Activated naive CD8-positive, alpha-beta T cell treated with anti-CD3 and anti-CD28 coated beads, Interleukin-2, amount 50 U/mL, for 24 hours (primary cell): ENCODE measurements at places on chromosomes 2 and 18.

- DNase-seq, result no peak
Observed at GRCh38 chr2:172819943-172820342, 84.3 kb downstream of the RAPGEF4 start.

DNA sequence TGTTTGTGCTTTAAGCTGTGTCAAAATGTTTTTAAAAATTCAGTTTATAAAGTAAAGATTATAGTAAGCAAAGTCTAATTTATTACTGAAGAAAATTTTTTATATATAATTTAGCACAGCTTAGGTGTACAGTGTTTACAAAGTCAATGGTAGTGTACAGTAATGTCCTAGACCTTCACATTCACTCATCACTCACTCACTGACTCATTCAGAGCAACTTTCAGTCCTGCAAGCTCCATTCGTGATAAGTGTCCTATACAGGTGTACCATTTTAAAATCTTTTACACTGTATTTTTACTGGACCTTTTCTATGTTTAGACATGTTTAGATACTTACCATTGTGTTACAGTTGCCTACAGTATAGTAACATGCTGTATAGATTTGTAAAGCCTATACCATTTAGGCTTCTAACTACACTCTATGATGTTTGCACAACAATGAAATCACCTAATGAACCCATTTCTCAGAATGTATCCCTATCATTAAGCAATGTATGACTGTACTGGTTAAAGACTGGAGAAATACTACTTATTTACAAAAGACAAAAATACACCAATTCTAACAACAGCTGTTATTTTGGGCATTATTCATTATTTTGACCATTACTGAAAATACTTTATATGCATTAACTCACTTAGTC, 95.1 kb downstream of the STRN start:
- no peak for DNase-seq

GRCh38 chr2:236818281-236819045, 248.8 kb downstream of the ACKR3 start:
- no peak for DNase-seq

GRCh38 chr2:153786016-153786415, 85.7 kb upstream of the GALNT13 start:
- DNase-seq, result no peak

- no peak for DNase-seq
Observed at GRCh38 chr2:28748176-28748575, 3.5 kb upstream of the PPP1CB start.

DNA sequence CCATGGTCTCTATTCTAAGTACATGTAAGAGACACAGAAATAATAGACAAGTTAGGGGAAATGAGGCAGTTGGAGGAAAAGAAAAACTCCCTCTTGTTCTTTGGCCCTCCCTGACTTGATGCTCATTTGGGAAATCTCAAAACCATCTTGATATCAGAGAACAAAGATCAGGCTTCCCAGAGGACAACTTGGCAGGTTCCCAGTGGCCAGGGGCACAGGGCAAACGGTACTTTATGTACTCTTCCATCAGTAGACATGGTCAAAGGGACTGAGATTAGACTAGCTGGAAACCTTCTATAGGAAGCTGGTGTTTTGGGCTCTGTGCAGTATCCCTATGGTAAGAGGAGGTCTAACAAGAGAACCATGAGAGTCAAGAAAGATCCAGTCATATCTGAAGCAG, 56.6 kb downstream of the NCKAP5 start:
- no peak for DNase-seq

- no peak for DNase-seq
Observed at GRCh38 chr2:2850859-2851258, 519.8 kb upstream of the MYT1L start.

- no peak for DNase-seq
Observed at GRCh38 chr2:102686479-102687439, 67.4 kb downstream of the SLC9A2 start.

- DNase-seq, result no peak
Observed at GRCh38 chr2:56571074-56571473, 387.3 kb downstream of the CCDC85A start.

DNA sequence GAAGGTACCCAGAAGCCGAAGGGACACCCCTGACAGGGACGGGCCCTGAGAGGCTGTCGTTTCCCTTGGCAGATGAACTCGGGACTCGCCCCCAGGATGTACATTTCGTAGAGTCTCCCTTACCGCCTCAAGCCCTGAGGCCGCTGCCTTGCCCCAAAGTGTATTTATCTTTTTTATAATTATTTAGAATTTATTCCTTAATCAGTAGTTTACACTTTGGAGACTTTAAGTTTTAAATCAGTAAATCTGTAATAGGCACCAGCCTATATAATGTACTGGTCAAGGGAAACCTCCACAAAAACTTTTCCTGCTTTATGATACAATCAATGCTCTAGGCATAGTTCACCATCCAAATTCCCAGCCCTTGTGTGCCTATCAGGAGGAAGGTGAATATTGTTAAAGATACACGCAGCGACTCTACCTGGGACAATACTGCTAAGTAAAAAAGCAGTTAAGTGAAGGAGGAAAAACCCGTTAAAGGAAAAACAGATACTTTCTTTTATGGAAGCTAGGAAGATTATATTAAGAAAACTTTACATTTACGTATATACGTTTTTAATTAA, 848 bp downstream of the VRK2 start:
- no peak for DNase-seq

DNA sequence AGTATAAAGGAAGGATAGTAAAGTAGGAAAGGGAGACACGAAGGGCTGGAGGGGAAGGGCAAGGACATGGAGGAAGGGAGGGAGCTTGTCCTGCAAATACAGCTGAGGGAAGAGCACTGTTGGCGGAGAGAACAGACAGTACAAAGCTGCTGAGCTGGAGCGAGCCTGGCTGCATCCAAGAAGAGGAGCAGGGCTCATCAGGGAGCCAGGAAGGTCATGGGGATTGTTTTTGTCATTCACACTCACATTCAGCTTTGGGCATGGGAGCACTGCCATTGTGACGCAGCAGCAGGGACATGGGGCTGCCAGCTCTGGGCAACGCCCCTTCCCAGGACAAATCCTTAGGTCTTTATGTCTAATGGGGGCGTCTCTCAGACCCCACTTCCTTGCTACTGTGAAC, 125.1 kb downstream of the COPS8 start:
- no peak for DNase-seq

DNA sequence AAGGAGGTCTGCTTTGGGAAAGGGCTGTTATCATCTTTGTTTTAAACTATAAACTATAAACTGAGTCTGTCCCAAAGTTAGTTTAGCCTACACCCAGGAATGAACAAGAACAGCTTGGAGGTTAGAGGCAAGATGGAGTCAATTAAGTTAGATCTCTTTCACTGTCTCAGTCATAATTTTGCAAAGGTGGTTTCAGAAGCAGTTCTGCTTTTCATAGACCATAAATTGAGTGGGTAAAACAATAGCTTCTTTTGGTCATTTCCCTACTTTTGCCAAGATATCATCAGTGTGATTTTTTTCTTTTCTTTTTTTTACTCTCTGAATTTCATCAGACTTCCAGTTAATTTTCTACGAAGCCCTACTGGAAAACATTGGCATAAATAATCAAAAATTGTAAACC, 117.0 kb downstream of the AP1S3 start:
- DNase-seq, result no peak

DNA sequence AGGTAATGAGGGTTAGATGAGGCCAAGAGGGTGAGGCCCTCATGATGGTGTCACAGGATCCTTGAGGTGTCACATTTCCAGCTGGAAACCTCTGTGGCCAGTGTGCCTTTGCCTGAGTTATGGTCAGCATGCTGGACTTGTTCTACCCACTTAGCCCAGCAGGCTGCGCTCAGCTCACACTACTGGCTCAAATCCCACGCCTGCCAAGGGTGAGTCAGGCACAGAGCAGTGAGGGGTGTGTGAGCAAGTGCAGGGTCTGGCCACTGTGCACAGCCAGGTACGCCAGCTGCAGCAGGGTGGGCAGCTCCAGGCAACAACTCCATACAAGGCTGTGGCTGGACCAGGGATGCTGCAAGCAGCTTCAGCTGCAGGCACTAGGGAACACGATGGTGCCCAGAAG, 616.6 kb upstream of the FSHR start:
- DNase-seq, result no peak

DNA sequence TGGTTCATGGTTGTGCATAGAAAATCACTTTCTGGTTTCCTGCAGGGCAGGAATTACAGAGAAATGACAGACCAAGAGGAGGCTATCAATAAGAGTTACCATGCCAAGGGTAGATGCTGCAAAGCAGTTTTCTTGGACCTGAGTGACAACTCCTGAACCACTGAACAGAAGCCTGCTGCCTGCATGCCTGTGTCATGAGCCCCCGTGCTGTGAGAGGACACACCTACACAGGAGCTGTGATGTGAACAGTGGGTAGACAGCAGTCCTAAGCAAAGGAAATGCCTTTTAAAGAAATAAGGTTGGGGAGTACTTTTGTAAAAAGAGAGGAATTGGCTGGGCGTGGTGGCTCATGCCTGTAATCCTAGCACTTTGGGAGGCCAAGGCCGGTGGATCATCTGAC, 54.2 kb upstream of the CREB1 start:
- DNase-seq, result no peak

- peak; percentile 0 for DNase-seq
Observed at GRCh38 chr2:241788135-241788534, 11.5 kb downstream of the GAL3ST2 start.

- DNase-seq, result no peak
Observed at GRCh38 chr2:134287323-134287722, 33.5 kb downstream of the MGAT5 start.

DNA sequence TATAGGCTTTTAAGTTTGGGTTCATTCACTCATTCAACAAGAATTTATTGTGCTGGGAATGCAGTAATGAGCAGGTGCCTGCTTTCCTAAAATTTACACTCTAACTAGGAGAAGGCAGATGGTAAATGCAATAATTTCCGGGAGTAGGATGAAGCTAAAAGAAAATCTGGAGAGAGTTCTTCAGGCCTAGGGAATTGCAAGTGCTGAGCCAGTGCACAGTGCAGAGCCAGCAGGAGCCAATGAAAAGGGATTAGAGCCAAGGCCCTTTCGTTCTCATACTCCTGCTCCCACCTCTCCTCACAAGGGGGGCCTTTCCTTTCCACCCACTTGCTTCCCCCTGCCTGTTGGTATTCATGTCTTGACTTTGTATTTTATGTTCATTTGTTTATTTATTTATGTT, 55.1 kb downstream of the CFAP221 start:
- DNase-seq, result no peak

DNA sequence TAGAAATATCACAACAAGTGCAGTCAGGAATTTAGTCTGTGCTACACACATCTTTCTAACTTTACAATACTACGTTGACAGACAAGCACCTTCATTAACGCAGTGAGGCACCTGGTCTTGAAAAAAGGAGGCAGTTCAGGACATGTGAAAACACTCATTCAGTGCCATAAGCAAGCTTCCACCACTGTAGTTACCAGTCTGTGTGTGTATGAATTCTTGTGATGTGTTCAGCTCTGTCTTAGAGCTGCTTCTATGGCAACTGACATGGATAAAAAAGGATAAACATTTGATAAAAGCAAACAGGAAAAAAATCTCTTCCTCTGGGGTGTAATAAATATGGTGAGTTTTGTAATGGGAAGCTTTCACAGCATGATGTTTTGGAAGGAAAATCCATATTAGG, 623.8 kb upstream of the NXPH2 start:
- DNase-seq, result no peak

DNA sequence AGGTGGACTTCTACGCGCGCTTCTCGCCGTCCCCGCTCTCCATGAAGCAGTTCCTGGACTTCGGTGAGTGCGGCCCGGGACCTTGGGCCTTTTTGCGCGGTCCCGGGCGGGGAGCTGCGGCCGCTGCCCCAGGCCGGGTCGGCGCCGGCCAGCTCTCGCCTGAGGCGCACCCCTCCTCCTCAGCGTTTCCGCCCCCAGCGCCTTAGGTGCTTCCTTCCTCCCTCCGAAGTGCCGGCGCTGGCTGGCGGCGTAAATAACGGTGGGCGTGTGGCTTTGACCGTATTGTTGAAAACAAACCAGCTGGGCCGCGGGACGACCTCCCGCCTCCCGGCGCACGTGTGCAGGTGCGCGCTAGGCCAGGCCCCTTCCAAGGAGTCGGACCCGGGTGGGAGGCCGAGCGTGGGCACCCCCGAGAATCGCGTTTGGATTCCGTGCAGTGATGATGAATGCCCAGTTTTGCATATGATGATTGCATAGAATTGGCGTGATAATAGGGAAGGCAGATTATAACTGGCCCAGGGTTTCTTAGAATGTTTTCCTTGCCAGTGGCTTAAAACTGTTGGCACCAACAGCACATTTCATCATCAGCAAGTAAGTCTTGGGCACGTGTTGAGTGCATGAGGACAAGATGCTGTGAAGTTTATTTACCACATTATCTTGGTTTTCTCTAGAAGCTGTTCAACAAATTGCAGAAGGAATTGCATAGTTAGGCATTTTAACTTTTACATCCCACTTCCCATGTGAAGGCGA, 569 bp downstream of the PDK1 start:
- peak; percentile 74 for DNase-seq

DNA sequence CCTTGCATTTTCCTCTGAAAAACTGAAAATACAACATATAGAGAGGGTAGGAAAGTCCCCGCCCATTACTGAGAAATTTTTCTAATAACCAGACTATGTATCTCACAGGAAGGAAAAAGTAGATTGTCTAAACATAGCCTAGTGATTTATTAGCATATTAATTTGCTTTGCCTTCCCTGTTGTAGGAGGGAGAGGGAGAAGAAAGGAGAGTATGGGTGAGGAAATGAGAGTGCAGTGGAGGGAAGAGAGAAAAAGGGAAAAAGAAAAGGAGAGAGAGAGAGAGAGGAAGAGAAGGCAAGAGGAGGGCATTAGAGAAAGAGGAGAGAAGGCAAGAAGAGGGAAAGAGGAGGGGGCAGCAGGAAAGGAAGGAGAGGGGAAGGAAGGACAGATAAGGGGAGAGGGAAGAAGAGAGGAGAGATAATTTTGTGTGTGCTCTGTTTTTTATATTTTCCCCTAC, 3.6 kb upstream of the KYNU start:
- DNase-seq, result no peak

DNA sequence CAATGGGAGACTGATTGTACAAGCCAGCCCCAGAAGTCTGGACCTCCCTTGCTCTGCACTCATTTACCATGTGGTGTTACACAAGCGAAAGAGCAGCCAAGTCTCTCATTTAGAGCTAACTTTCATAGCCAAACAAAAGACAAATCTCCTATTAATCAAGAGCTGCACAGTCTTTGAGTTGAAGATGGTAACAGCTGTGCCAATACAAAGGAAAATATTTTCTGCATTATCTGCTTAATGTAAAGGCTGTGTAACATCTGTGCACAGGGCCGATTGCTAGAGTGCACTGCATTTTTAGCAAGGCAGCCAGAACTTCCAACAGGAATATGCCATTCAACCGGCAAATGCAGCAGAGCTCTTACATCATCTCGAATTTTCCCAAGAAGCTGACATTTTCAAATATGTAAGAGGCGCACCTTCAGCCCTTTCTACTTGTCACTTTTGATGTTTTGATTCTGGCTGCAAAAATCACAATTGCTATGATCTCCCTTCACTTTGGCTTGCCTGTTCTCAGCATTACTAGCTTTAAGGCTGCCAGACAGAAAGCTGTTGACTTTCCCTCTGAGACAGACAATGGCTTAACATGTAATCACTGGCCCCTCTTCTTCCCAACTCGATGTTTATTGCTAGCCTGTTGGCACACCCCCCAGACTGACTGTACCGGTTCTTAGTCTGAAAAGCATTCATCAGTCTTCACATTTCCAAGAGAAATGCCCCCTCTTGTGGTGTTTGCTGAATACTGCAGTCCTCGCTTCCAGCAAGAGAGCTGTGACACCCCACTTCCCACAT, 96.9 kb upstream of the TANK start:
- DNase-seq, result peak; percentile 67

GRCh38 chr2:62501069-62501468, 4.9 kb downstream of the TMEM17 start:
- no peak for DNase-seq

- no peak for DNase-seq
Observed at GRCh38 chr18:9617006-9617542, 2.7 kb upstream of the PPP4R1 start.

GRCh38 chr18:24243677-24244076, 104.8 kb downstream of the CABYR start:
- DNase-seq, result no peak
